Activated CD4-positive, alpha-beta T cell treated with anti-CD3 and anti-CD28 coated beads, Interleukin-2, Interleukin-4, amounts not matched to agents 100 ng/mL and 50 ng/mL, durations not matched to agents 16 hours and 8 hours (primary cell): ENCODE measurements at places on chromosomes 4 and X.

- DNase-seq: no peak
These were observed 164.6 kb downstream of the DHRSX start for GRCh38 chrX:2336181-2336580.

- no peak for DNase-seq
These were observed 1036.2 kb upstream of the GRID2 start for GRCh38 chr4:91267543-91267942.

- DNase-seq: no peak
These were observed 111.2 kb upstream of the GRXCR1 start for GRCh38 chr4:42781315-42781714.

GRCh38 chrX:98459669-98460068 is 1576.0 kb downstream of the RPA4 start:
- DNase-seq: no peak

DNA sequence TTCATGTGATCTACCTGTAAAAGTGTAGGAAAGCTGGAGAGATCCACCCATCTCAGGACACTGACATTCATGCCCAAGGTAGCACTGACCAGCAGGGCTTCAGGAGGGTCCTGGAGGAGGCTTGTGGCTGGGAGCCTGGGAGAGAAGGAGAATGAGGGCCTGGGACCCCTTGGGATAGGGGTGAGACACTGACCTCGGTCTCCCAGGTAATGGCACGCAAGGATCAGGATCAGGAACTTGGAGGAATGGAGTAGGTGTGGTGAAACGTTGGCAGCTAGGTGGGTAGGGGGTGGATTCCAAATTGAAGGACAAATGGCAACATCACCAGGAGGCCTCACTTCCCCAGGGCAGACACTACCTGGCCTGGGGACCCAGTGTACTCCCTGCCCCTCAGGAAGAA is 12.4 kb upstream of the RGS12 start:
- no peak for DNase-seq

DNA sequence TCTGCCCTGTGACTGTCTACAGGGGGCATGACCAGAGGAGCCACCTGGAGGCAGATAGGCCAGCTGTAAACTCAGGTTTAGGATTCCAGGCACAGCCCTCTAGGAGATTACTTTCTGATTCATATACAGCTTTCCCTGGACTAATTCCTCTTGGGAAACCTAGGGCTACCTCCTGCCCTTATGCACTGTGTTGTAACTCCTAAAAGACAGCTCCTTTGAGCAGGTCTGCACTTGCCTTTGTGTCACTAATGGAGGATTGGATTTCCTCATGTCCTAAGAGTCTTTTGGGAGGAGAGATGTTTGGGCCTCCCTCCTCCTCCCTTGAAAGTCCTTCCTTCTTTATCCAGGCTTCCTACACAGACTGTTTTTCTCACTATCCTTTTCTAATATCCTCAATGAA is 202.0 kb downstream of the PCDH19 start:
- DNase-seq: no peak

- DNase-seq: peak; percentile 47
These were observed 2.8 kb downstream of the TIGD2 start for GRCh38 chr4:89114100-89114499.

DNA sequence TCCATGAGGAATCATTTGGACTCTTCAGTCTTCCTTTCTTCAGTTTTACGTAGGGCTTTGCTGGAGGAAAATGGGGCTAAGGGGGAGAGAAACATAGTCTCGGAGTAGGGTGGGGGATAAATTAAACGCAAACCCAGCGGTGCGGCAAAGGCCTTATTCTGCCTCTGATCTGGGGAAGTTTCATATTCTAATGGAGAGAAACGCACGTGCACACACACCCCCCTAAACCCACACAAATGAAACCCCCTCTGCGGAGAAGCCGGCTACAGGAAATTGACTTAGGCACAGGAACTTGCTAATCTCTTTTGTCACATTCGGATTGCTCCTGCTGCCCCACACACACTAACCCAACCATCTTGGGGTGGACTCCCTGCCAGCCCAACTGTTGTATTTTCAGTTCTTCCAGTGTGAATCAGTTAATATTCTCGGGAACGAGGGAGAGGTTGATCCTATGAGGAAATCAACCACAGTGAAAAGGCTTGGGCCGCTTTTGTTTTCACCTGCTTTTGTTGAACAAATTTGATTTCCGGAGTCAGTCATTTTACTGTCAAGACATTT is at the start of gene RHOH:
Gene RHOH (plus strand): TSS at position 308 of the 558 bp plus-strand sequence. CDS start 46,356 bp downstream, outside the sequence.
- peak; percentile 82 for DNase-seq

GRCh38 chrX:108001218-108001814 is 19.1 kb upstream of the TEX13B start:
- DNase-seq: peak; percentile 42

DNA sequence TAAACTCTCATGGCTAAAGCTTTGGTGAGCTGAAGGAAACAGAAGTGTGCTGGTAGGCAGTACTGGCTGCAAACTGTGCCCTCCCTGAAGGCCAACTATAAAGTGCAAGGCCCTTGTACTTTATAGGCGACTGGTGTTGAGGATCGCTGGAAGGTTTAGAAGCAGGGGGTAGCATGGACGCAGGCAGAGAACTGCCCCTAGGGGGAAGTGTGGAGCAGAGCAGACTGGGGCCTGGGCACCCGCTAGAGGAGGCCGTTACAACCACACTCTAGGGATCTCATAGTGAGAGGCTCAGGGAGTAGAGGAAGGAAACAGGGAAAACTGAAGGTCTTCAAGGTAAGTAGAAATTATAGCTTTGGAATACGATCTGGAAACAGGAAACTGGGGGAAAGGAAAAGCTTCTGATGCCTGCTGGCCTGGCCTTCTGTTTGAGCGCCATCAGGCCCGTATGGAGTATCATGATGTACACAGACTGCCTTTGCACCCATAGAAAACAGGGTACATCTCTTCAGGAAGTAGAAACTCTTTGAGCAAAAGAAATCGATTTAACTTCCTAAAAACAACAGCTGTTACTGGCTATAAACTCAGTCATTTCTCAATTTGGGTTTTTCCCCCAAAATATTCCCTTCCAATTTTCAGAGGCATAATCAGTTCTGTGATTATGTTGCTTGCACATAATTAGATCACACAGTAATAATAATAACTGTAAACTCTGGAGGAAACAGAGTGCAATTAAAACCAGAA is 23.9 kb upstream of the TMSB4X start:
- DNase-seq: peak; percentile 80

DNA sequence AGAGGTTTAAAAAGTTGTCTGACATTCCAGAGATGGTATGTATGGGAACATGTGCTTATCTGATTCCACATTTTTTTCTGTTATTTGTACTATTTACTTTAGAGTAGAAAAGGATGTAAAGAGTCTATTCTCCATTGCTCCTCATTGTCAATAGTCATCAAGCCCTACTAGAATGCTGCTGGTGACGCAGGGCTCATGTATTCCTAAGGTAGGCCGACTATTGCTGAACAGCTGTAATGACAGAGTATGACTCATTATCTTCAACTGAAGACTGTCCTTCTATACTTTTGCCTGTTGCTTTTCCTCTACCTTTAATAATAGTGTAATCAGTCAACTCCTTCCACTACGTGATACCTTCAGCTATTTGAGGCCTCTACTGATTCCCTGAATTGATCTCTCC is 509.1 kb upstream of the NR3C2 start:
- DNase-seq: no peak

DNA sequence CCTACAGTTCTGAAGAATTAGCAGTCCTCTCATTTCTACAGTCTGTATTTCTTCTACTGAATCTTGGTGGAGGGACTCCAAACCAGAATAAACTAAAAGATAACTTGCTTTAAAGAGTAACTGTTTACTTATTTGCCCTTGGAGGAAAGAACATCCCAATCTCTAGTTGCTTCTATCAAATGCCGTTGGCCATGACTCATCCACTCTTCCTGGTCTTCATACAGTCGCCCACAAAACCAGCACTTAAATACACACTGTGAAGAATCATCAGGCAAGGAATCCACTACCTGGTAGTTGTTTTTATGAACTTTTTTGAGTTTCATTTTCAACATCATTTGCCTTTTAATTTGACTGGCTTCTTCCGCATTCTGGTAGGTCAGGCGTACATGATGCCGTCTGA is 14.2 kb downstream of the ZNF518B start:
- no peak for DNase-seq

DNA sequence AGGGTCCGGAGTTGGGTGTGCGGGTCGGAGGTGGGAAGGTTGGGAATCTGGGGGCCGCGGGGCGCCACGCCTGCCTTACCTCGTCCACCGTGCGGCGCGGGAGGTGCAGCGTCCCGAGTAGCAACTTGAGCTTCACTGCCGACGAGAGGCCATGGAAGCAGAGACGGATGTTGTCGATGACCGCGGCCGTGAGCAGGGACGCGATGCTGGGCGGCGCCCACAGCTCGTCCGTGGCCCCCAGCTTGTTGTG is 178 bp downstream of the NELFA start:
- no peak for DNase-seq

DNA sequence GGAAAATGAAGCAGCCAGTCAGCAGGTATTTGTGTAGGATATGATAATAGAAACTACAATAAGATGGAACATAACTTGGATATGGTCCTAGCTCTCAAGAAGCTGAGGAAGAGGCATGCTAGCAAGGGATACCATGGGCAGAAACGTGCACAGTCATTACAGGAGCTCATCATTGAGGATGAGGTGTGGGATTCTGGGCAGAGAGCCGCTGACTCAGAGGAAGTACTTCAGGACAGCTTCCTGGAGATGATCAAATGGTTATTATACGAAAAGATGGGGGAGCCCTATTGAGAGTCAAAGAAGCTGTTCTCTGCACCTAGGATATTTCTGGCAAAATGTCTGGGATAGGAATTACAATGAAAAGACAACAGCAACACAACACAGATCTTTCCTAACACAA is 116.0 kb upstream of the PDE5A start:
- no peak for DNase-seq

- DNase-seq: peak; percentile 84
These were observed 43.1 kb upstream of the LSM6 start for GRCh38 chr4:146132445-146132844.

DNA sequence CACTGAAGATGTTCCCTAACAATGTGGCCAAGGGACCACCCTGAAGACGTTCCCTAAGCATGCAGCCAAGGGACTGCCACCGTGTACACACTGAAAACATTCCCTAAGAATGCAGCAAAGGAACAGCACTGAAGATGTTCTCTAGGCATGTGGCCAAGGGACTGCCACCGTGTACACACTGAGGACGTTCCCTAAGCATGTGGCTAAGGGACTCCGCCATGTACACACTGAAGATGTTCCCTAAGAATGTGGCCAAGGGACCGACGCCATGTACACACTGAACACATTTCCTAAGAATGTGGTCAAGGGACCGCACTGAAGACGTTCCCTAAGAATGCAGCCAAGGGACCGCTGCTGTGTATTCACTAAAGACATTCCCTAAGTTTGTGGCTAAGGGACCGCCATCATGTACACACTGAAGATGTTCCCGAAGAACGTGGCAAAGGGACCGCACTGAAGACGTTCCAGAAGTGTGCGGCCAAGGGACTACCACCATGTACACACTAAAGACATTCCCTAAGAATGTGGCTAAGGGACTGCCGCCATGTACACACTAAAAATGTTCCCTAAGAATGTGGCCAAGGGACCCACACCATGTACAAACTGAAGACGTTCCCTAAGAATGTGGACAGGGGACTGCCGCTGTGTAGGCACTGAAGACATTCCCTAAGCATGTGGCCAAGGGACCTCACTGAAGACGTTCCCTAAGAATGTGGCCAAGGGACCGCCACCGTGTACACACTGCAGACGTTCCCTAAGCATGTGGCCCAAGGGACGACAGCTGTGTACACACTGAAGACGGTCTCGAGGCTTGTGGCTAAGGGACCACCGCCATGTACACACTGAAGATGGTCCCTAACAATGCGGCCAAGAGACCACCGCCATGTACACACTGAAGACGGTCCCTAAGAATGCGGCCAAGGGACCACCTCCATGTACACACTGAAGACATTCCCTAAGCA is 54.8 kb downstream of the DHRSX start:
- DNase-seq: no peak

GRCh38 chr4:140133576-140133975 is 20.4 kb downstream of the MAML3 start:
- DNase-seq: no peak

DNA sequence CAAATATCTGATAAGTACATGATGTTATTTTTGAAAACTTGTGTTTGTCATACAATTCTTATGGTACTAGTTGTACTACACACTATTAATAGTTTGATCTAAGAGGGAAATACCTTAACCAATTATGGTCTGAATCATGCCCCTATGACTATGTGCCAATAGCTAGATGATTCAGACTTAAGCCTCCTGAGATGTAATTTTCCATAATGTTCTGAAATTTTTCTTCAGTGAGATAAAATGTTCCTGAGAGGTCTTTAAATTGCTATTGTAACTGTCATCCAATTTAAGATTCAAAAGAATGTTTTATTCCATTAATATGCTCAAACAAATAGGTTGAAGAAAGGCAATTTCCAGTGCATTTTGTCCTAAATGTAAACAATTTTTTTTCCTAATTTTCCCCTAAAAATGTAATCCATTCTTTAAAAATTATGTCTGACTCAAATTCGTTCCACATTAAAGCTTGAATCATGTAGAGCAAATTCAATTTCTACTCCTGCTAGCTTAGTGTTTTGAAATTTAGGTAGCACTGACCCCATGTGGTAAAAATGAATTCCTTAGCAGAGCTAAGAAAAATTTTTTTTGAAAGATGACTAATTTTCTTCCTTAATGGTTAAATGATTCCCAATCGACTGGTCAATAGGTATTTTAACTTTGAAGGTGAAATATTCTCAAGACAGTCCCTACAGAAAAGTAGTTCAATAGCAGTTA is 49.1 kb downstream of the APOOL start:
- DNase-seq: no peak

DNA sequence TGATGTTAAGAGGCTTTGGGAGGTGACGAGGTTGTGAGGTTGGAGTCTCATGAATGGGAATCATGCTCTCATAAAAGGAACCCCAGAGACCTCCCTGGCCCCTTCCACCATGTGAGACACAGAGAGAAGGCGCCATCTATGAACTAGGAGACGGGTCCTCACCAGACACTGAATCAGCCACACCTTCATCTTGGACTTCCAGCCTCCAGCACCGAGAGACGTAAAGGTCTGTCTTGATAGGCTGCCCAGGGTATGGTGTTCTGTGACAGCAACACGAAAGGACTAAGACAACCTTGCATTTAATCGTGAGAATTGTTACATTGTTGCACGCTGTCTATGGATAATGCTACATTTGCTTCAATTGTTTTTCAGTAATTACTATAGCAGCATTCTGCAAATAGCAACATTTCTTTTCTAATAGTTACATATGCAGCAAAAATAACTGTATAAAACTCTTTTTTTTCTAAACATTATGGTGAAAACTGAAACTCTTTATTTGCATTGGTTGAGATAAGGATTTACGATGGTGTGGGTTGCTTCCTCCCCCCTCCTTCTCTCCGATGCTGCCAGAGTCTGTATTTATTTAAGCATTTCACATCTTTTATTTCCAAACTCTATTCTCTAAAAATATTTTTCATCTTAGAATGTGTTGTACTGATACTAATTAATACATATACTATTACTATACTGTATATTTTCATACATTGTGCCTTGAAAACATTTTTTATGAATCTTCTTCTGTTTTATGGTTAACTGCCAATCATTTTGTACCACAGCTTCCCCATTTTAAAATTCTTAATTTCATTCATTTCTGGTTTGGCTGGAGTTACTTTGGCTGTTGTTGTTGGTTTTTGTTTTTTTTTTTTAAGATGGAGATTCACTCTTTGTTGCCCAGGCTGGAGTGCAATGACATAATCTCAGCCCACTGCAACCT is 26.4 kb upstream of the AKAP17A start:
- no peak for DNase-seq
